ENCODE measurements at places on chromosomes 1 and 21.

- no peak for DNase-seq
These were observed 59.0 kb downstream of the ZBTB17 start for GRCh38 chr1:15916916-15917315.

- DNase-seq: no peak
These were observed 310.3 kb downstream of the MATN1 start for GRCh38 chr1:30413111-30413440.

DNA sequence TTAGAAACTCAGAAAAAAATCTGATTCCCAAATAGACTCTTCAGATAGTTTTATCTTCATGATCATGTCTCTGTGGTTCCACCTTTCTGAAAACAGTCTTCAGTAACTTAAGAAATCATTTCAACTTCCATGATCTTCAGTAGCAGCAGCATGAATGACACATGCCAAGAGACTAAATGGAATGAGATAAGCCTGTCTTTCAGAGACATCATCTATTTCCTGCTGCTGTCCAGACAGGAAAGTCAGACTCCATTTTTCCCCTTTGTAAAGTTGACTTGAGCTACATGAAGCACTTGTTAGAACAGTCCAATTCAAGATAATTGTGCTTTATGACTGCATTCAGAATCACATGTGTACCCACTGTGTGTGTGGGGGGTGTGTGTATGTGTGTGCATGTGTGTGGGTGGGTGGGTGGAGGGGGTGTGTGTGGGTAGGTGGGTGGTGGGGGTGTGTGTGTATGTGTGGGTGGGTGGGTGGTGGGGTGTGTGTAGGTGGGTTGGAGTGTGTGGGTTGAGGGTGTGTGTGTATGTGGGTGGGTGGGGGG is 58.8 kb downstream of the CLIC4 start:
- DNase-seq: no peak

- no peak for DNase-seq
These were observed 332.6 kb downstream of the PBX1 start for GRCh38 chr1:164891615-164892014.

DNA sequence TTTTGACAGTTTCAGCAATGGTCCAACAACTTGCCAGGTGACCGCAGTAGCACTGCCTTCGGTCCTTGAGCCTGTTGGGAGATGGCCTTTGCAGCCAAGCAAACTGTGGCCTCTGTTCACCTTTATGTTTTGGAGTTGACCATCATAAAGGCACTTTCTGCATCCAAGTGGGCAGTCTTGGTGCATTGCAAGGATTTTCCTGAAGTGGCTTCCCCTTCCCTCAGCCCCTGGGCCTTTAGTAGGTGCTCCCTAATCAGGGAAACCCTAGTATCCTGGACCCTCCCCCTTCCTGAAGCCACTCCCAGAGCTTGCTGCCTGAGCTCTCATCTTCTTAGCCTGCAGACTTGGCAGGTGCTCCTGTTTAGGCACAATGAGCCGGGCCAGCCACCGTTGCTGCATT is 140.2 kb downstream of the TRABD2B start:
- no peak for DNase-seq

GRCh38 chr1:91712981-91713841 is 172.7 kb downstream of the TGFBR3 start:
- peak; percentile 16 for DNase-seq

DNA sequence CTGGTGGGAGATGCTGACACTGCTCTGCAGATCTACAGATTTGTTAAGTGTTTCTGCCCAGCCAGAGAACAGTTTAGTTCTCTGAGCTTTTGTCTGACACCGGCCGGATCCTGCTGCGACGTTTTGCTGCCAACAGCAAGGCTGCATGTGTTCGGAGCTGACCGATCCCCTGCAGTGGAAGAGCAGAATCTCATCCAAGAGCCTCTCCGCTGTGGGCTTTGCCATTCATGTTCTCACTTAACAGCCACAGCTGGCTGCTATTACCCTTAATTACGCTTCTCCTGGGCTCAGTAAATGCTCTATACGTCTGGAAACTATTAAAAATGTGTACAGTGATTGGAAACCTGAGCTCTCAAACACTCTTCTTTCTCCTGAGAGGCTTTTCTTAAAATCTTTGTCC is 105.3 kb downstream of the BCAR3 start:
- DNase-seq: no peak

- no peak for DNase-seq
These were observed 51.0 kb downstream of the CASQ2 start for GRCh38 chr1:115717541-115717940.

GRCh38 chr1:45250544-45250943 is 44.1 kb upstream of the ZSWIM5 start:
- DNase-seq: no peak

DNA sequence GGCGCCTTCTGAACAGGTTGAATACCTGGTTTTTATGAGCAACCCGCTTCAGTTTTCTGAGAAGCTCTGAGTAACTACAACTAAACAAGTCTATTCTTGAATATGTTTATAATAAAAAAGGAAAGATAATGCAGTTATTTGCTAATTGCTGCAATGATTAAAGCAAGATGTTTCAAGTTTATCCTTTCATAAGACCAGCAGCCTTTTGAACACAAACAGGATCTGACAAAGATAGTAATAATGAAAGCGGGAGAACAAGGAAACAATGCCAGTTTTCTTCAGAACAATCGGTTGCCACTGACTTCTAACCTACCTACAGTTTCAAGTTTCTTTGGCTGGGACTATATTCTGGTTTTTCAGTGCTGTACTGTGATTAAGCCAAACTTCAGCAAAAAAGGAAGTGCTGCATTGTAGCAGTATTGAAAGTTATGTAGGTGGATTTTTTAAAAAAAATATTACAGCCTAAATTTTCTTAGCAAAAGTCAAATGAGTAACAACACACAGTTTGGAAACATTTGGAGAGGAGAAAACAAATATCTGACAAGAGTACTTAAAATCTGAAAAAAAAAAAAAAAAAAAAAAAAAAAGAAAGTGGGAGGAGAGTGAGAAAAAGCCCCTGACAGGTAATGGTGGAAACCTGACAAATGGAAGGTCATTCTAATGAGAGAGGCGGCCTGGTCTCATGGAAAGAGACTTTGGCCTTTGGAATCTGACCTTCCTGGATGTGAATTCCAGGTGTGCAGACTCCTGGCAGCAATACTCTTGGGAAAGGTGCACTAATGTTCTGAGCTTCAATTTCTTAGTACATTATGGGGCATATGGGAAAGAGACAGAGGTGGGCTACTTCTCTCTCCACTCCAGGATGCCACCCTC is 11.4 kb downstream of the KCNJ15 start:
- no peak for DNase-seq

GRCh38 chr1:155320252-155320651 is 442 bp upstream of the RUSC1 start:
- no peak for DNase-seq

- no peak for DNase-seq
These were observed 49.4 kb downstream of the TBCE start for GRCh38 chr1:235416662-235417049.

GRCh38 chr1:71088645-71089287 is 7.9 kb upstream of the ZRANB2 start:
- DNase-seq: no peak

DNA sequence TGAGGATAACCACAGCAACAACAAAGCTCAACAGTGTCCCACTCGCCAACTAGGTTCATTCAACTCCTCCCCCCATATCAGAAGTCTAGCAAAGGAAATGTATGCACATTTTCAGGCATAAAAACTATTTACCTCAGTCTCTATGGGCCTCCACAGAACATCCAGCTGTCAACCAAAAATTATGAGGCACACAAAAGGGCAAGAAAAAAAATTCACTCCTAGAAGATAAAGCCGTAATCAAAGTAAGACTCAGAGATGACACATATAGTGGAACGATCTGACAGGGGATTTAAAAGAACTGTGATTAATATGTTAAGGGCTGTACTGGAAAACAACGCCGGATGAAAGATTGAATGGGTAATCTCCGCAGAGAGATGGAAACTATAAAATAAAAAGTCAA is 158.7 kb downstream of the NTPCR start:
- DNase-seq: no peak

DNA sequence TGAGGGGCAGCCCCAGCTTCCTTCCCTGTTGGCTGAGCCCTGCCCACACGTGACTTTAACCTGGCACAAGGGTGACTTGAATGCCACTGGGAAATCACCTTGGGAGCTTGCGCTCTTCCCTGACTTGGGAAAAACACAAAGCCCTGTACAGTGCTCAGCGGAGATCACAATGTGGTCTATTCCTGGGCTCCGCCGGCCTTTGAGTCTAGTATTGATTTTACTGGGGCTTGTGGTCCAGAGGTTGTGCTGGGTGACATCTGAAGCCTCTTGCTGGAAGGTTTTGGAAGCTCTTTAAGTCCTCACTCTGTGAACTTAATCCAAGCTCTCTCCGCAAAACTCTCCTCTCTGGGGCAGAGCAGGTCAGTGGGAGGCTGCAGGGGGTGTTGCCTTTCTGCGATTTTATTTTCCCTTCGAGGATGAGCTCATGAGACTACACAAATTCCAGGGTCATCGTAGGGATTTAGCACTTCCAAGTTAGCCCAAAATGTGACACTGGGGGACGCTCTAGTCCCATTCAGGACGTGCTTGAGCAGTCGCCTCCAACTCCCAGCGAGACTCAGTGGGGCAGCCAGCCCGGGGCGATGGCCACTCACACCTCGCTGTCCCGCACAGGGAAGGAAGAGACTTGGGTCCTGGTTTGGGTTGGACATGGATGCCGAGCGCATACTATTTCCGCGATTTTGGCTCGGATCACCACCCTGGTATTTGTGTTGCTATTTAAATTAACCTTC is 291.9 kb upstream of the AJAP1 start:
- DNase-seq: no peak

DNA sequence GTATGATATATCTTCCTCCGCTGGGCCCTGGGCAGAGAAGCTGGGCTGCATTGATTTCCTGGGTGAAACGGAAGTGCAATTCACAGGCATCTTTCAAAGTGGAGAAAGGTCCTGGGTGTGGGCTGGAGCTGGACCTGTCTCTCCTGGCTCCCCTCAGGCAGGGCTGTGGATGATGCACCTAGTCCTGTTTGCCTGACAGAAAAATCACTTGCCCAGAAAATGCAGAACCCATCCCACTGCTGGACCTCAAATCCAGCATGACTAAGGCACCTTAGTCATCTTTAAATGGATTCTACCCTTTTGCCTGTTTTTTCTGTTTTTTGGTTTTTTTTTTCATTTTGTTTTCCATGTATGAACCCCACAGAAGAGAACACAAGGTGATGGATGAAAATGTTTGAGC is 49.7 kb downstream of the MYSM1 start:
- no peak for DNase-seq

DNA sequence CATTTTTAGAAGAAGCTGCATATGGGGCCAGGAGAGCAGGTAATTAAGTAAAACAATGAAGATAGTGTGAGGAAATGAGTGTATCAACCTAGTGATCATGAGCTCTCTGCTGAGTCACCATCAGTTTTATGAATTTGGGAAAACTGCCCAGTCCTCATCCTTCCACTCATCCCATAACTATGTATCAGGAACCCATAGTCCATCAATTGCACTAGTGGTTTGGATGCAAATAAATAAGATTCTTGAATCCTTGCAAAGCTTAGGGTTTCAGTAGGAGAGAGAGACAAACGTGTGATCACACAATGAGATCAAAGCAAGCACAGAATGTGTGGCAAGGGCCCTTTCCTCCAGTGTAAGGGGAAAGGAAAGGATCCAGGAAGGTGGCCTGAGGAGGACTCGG is 145.6 kb downstream of the ZZZ3 start:
- DNase-seq: no peak

DNA sequence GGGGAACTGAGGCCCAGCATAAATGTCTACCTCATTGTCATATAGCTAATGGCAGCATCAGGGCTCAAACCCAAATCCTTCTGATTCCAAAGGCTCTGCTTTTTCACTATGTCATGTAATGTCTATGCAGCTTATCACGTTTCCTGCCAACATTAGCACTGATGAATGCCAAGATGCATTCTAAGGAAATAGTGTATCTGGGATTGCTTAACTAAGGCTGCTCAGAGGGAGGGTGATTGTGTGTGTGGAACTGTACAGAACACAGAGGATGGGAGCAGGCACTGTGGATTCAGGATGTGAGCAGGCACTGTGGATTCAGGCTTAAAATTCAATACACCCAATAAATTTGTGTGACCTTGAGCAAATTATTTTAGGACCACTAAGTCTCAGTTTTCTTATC is 456.4 kb upstream of the DEPDC1 start:
- no peak for DNase-seq

GRCh38 chr1:10838541-10838940 is 42.1 kb upstream of the CASZ1 start:
- no peak for DNase-seq

GRCh38 chr1:92949937-92950817 is 11.1 kb downstream of the DIPK1A start:
- DNase-seq: no peak

DNA sequence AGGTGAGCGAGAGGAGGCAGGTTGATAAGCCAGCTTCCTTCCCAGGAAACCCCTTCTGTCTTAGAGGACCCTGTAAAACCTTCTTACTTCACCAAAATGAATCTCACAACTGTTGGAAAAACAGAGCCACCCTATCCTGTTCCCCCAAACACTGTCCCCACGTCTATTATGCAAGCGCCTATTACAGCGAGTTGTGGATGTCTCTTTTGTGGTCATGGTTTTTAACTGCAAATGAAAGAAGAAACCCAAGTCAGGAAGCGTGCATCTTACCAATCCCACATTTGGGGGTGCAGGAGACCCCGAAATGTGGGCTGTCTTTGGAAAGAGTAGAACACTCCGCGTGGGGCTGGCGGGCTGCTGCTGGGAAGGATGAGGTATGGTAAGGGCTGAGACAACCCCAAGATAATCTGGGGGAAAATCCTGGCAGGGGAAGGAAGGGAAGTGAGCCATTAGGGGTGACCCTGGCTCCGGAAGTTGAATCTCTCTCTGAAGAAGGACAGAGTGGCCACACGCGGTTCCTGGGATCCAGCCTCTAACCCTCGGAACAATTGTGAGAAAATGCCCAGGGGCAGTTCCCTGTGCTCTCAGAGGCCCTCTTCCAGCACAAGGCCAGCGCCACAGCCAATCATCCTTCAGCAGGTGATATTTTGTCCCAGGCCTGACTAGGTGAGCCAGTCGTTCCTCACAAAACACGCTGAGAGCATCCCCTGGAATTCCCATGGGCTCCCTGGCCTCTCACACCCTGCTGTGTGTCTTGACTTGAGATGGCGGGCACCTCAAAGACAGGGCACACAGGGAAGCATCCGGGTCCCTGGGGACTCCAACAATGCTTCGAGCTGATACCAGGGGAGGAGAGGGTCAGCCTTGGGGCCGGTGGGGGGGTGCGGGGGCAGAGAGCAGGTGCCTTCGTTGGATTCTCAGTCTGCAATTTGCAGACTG is 168.5 kb upstream of the IRF2BP2 start:
- DNase-seq: peak; percentile 27

All from NK-92 treated with Interleukin-12 subunit alpha and Interleukin-12 subunit beta, amount 100 ng/mL, for 24 hours (cell line).